Right atrium auricular region (tissue), 2 donors: ENCODE measurements at places on chromosomes 1 and 21.
A peak's percentile ranks its signal among the peaks of the same experiment; 100 is the strongest.

- DNase-seq = no peak
- peak overlapping the region; percentile 61 for H3K27ac ChIP-seq
- H3K4me1 ChIP-seq = no peaks in the 10 kb centered on the region
- H3K4me3 ChIP-seq = no peak overlapping the region
- no peaks in the 10 kb centered on the region for H3K36me3 ChIP-seq
- H3K27me3 ChIP-seq = no peaks in the 10 kb centered on the region
Measured at GRCh38 chr1:227299688-227300087, 18.6 kb downstream of the CDC42BPA start.

GRCh38 chr1:159473335-159473734, 33.8 kb downstream of the OR10J1 start:
- H3K36me3 ChIP-seq = no peaks in the 10 kb centered on the region
- DNase-seq = no peak
- no peak overlapping the region for H3K27ac ChIP-seq

- peaks cover 18% of the 10 kb centered on the region for H3K36me3 ChIP-seq
- peaks cover 4% of the 10 kb centered on the region for H3K4me1 ChIP-seq
- H3K27me3 ChIP-seq = no peaks in the 10 kb centered on the region
- no peak overlapping the region for H3K4me3 ChIP-seq
Measured at GRCh38 chr1:207779008-207779407, 27.2 kb downstream of the CD46 start.

DNA sequence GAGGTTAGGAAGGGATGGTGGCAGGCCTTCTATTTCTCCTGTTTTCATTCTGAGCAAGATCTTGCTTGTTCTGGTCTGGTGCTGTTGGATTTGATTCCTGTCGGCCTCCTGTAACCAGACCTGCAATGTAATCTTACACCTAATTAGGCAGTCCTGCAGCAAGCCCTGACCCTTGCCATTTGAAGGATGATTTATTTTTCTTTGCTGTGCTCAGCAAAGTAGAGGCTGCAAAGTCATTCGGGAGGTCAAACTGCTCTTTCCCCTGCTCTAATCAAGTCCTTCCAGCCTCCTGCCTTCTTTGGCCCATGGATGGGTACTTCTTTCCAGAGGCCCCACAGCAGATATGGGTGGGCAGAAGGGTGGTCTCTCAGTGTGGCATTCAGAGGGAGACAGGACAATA, 417.7 kb upstream of the USP24 start:
- H3K27me3 ChIP-seq = no peaks in the 10 kb centered on the region
- no peak overlapping the region for H3K27ac ChIP-seq
- no peaks in the 10 kb centered on the region for H3K36me3 ChIP-seq

DNA sequence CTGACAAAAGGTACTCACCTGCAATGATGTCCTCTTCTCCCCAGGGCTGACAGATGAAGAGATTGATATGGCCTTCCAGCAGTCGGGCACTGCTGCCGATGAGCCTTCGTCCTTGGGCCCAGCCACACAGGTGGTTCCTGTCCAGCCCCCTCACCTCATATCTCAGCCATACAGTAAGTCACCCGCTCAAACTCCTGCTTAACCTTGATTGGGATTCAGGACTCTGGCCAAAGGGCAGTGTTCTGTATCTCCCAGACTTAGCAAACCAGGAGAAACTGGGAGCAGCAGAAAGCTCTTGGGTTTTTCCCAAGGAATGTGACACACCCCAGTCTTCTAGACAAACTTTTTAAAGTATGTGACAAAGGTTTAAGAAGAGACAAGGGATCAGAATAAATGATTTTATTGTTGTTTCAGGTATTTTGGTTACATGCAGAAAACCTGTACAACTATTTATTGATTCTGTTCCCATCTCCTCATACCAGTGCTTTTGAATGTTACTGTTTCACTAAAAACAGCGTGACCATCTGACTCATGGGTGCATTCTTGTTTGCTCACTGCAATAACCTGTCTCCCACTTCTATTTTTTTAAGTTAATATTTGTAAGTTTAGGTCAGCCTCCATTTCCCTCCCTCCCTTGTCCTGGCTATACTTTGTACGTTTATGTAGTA, 124.6 kb downstream of the PEX14 start:
- H3K4me1 ChIP-seq = no peaks in the 10 kb centered on the region
- H3K27me3 ChIP-seq = no peaks in the 10 kb centered on the region
- no peak overlapping the region for H3K4me3 ChIP-seq
- DNase-seq = no peak
